ENCODE measurements at places on chromosomes 6 and 20. TPM values are rescaled to one million over a fixed set of nuclear protein-coding genes. Genes with fewer than 3 reads are reported as not detected.

The ZNF512B gene
- total RNA-seq, result 12.1 TPM

The TMEM200A gene
- 1.7 TPM for total RNA-seq

The VAPB gene
- total RNA-seq, result 36.6 TPM

The CALHM4 gene
- not detected for total RNA-seq

The CSTF1 gene
- total RNA-seq, result 54.2 TPM

The CD24 gene
- total RNA-seq, result not detected

The PSORS1C2 gene
- not detected for total RNA-seq

DNA sequence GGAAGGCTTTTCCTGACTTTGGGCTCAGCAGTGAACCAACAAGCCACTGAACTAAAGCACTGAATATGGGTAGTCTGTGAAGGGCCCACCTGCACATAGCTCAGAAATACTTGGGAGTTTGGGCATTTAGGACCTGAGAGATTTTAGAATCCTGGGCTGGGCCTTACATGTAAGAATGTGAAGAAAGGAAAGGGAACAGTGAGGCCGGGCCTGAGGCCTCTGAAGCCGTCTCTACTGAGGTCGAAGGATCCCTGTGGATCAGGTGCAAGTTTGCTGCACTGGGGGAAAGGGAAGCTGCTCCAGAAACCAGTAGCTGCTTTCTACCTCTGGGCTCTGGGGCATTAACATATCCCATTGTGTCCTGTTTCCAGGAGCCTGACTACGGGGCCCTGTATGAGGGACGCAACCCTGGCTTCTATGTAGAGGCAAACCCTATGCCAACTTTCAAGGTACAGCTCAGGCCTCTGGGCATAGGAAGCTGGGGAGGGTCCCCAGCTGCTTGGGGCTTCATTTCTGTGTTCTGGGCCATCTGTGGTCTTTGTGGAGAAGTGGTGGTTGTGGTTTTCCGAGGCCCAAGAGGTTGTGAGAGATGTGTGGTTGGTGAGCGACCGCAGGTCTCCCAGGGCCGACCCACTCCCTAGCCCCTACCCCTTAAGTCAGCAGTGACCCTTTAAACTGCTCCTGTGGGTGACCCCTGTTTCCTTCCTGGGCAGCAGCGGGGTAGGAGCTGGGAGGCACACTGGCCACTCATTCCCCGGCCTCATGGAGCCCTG lies 30.3 kb downstream of the PLCG1 start:
- DNase-seq, result no peak
- peak overlapping the region; percentile 36 for H3K27ac ChIP-seq
- H3K4me1 ChIP-seq, result peaks cover 24% of the 10 kb centered on the region
- peaks cover 98% of the 10 kb centered on the region for H3K36me3 ChIP-seq
- H3K27me3 ChIP-seq, result no peaks in the 10 kb centered on the region
- H3K4me3 ChIP-seq, result no peak overlapping the region

GRCh38 chr6:65052626-65053025 lies 654.4 kb downstream of the EYS start:
- no peak overlapping the region for H3K4me3 ChIP-seq
- H3K4me1 ChIP-seq, result no peaks in the 10 kb centered on the region
- no peak overlapping the region for H3K27ac ChIP-seq
- H3K27me3 ChIP-seq, result no peaks in the 10 kb centered on the region
- no peaks in the 10 kb centered on the region for H3K36me3 ChIP-seq

- no peak overlapping the region for H3K27ac ChIP-seq
- H3K36me3 ChIP-seq, result no peaks in the 10 kb centered on the region
- H3K4me3 ChIP-seq, result peak overlapping the region; percentile 26
- H3K4me1 ChIP-seq, result peaks cover 7% of the 10 kb centered on the region
Observed at GRCh38 chr6:6724539-6725467, 136.3 kb downstream of the LY86 start.

DNA sequence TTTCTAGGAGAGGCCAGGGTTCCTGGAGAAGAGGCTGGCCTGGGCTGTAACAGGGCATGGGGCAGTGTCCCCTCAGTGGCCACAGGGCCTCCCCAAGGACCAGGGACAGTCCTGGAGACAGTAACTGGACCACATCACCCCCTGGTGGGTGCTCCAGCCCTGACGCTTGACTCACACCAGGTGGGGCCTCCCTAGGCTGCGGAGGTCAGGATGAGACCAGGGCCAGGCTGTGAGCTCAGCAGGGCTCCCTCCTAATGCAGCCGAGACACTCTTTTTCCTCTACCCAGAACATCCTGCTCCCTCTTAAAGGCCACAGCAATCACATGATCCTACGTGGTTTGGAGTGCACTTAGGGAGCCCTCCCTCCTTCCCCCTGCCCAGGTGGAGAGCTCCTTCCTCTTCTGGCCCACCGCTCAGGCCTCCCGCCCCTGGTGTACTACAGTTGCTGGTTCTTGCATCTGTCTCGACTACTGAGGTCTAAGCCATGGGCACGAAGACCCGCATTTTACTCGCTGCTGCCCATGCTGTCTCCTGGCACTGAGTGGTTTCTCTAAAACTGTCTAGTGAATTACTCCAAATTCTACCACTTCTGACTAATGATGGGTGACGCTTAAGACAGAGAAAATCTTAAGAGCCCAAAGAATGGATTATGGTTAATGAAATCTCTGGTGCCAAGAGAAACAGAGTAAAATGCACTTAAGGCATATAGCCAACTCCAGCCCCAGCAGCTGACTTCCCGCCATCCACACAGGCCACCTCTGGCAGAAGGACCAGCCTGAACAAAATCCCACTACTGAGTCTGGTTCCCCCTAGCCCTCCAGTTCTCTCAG lies 166.1 kb upstream of the CST7 start:
- no peak for DNase-seq
- no peaks in the 10 kb centered on the region for H3K36me3 ChIP-seq
- no peaks in the 10 kb centered on the region for H3K4me1 ChIP-seq
- no peak overlapping the region for H3K27ac ChIP-seq
- no peak overlapping the region for H3K4me3 ChIP-seq
- no peaks in the 10 kb centered on the region for H3K27me3 ChIP-seq

DNA sequence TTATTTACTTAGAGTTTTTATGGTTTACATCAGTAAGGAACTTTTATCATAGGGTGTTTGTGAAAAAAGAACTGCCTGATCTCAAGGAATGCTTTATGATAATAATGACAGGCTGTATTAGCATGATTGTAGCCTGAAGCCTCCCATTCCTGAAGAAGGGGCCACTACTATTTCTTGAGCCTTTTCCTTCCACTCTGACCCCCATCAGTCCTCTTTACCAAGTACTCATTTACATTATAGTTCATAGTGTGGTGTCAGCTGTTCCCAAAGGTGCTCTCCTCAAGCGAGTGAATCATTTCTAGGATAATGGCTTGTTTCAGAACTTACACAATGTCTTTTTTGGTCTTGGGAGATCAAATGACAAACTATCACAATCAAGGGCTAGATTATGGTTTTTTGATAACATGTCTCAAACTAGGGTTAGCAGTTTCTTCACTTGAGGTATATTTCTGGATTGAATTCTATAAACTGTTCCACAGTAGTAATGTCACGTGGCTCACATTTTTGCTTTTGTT lies 283.6 kb downstream of the CDKAL1 start:
- H3K27ac ChIP-seq, result no peak overlapping the region
- no peaks in the 10 kb centered on the region for H3K36me3 ChIP-seq
- DNase-seq, result no peak
- H3K27me3 ChIP-seq, result no peaks in the 10 kb centered on the region
- H3K4me1 ChIP-seq, result no peaks in the 10 kb centered on the region

- no peak for DNase-seq
- H3K27ac ChIP-seq, result no peak overlapping the region
- H3K36me3 ChIP-seq, result no peaks in the 10 kb centered on the region
- no peak overlapping the region for H3K4me3 ChIP-seq
- no peaks in the 10 kb centered on the region for H3K27me3 ChIP-seq
Observed at GRCh38 chr6:39801456-39802251, 9.5 kb downstream of the DAAM2 start.

- DNase-seq, result no peak
- no peaks in the 10 kb centered on the region for H3K4me1 ChIP-seq
- H3K27ac ChIP-seq, result no peak overlapping the region
- H3K27me3 ChIP-seq, result no peaks in the 10 kb centered on the region
- no peak overlapping the region for H3K4me3 ChIP-seq
- no peaks in the 10 kb centered on the region for H3K36me3 ChIP-seq
Observed at GRCh38 chr6:114559419-114559818, 216.6 kb upstream of the HS3ST5 start.

- no peak overlapping the region for H3K27ac ChIP-seq
- H3K4me1 ChIP-seq, result no peaks in the 10 kb centered on the region
- DNase-seq, result no peak
Observed at GRCh38 chr6:27720607-27721580, 191.3 kb downstream of the OR2B2 start.
